ENCODE measurements at places on chromosomes 7 and 10. TPM values are rescaled to one million over a fixed set of nuclear protein-coding genes. Genes with fewer than 3 reads are reported as not detected.
A peak's percentile ranks its signal among the peaks of the same experiment; 100 is the strongest.

The TAS2R41 gene
- total RNA-seq = not detected

- DNase-seq = peak; percentile 51
These were observed 5.4 kb downstream of the AGFG2 start for GRCh38 chr7:100544386-100544785.

- no peak for DNase-seq
These were observed 372.6 kb downstream of the GRID1 start for GRCh38 chr10:85993840-85994507.

- no peak for DNase-seq
These were observed 44.5 kb downstream of the LRRC18 start for GRCh38 chr10:48894911-48895802.

GRCh38 chr7:101494602-101495329 is 132.1 kb downstream of the COL26A1 start:
- DNase-seq = no peak

DNA sequence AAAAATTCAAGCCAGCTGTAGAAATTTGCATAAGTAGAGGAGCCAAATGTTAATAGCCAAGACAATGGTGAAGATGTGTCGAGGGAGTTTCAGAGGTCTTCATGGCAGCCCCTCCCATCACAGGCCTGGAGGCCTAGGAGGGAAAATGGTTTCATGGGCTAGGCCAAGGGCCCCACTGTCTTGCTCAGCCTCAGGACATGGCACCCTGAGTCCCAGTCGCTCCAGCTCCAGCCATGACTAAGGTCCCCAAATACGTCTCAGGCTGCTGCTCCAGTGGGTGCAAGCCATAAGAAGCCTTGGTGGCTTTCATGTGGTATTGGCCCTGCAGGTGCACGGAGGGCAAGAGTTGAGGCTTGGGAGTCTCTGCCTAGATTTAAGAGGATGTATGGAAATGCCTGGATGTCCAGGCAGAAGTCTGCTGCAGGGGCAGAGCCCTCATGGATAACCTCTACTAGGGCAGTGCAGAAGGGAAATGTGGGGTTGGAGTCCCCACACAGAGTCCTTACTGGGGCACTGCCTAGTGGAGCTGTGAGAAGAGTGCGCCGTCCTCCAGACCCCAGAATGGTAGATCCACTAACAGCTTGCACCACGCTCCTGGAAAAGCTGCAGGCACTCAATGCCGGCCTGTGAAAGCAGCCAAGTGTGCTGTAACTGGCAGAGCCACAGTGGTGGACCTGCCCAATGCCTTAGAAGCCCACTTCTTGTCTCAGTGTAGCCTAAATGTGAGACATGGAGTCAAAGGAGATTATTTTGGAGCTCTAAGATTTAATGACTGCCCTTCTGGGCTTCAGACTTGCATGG is 19.2 kb downstream of the TBATA start:
- DNase-seq = no peak

GRCh38 chr10:122490786-122491680 is 29.7 kb downstream of the HTRA1 start:
- DNase-seq = no peak

GRCh38 chr7:7416031-7416858 is 119.4 kb downstream of the COL28A1 start:
- DNase-seq = peak; percentile 49

GRCh38 chr7:1100386-1100785 is 12.5 kb downstream of the GPER1 start:
- DNase-seq = no peak

The RABGEF1 gene
- total RNA-seq = 81.8 TPM

DNA sequence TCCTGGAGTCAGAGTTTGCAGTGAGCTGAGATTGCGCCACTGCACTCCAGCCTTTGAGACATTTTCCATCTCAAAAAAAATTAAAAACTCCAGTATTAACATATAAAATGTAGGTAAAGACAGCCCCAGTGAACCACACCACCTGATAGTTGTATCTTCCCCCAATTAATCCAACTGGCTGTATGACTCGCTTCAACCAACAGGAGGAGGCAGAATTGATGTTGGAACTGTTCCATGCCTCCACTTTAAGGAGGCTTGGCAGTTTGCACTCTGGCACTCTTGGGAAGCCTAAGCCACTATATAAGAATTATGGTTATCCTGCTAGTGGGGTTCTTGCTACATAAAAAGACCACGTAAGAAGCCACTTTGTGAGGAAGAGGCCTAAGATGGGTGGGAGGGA is 72.7 kb downstream of the STK17A start:
- DNase-seq = no peak

- no peak for DNase-seq
These were observed 163.1 kb downstream of the PRKCQ start for GRCh38 chr10:6416892-6417512.

DNA sequence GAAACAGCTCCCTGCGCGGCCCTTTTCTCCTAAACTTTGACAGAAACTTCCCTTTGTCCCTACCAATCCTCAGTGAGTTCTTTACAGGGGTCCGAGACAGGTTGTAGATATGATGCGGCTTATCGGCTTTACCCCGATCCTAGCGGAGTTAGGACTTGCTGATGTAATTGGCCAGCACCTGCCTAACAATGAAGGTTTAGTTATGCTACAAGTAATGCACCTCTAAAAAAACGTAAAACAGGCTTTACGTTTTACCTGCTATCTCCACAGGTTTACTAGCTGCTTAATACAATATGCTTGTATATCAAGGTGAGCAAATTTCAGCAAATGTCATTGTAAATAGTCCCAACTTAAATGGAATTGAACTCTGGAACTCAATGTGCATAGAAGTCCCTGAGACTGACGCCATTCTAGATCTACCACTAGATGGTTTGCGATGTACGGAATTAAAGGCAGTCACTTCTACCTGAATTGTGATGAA is 697 bp upstream of the SNX13 start:
- DNase-seq = no peak

The DPYSL4 gene
- total RNA-seq = 0.72 TPM

GRCh38 chr7:87003872-87004798 is 55.3 kb downstream of the ELAPOR2 start:
- DNase-seq = no peak

DNA sequence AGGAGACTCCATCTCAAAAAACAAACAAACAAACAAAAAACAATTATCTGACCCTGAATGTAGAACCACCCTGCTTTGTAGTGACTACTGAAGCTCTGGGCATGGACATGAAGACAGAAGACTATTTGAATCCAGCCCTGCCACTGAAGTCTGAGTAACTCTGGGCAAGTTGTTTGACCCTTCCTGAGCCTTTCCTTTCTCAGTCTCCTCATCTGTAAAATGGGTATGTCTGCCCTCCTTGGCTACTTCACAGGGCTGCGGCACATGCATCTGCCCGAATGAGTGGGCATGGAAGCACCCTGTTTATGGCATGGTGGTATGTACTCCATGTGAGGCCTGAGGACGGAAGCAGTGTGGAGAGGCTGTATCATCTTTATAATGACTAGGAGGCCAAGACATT is 22.2 kb upstream of the MALSU1 start:
- DNase-seq = no peak

The MRLN gene
- not detected for total RNA-seq

DNA sequence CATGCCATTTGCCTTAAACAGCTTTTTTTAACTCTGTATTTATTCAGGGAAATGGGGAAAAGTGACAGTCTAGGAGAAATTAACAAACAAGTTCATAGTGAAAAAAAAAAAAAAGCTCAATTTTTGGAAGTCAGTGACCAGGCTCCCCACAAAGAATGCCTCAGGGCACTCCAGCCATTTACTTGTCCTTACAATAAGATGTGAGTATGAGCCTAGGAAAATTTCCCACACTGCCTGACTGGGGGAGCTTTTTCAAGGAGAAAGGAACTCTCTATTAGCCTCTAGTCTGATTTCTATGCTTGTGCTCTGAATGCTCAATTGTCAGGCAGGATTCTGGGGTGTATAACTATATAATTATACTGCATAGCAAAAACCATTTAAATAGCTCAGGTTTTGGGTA is 74.9 kb upstream of the NRBF2 start:
- peak; percentile 38 for DNase-seq

The KIAA1217 gene
- 51.0 TPM for total RNA-seq

Measured in osteoblast (primary cell).